ENCODE measurements at places on chromosomes 1 and 21. TPM values are rescaled to one million over a fixed set of nuclear protein-coding genes. Genes with fewer than 3 reads are reported as not detected.

The MAB21L3 gene
- 0.25 TPM for total RNA-seq

The MAEL gene
- 0.14 TPM for total RNA-seq

The TACSTD2 gene
- total RNA-seq, result 1.2 TPM

DNA sequence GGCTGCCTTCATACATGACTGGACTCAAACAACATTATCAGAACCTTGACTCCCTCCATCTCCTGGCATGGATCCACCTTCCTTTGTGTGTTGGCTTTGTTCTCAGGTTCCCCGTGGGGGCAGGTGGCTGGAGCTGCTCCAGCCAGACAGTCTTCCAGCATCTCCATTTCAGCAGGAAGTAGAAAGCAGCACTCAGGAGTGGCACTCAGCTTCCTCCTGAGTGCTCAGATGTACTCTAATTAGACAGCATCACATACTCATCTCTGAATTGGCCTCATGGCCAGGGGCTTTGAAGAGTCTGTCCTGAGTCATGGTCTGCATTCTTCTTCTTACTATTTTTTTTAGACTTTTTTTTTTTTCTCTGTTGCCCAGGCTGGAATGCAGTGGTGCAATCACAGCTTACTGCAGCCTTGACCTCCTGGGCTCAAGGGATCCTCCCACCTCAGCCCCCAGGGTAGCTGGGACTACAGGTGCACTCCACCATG is 27.9 kb downstream of the OVAAL start:
- DNase-seq, result no peak

GRCh38 chr1:101388904-101389546 is 152.2 kb downstream of the S1PR1 start:
- DNase-seq, result no peak

- peak; percentile 48 for DNase-seq
These were observed 11.5 kb upstream of the KCNAB2 start for GRCh38 chr1:6033986-6034749.

- DNase-seq, result no peak
These were observed 18.6 kb downstream of the NTPCR start for GRCh38 chr1:232968965-232969364.

- DNase-seq, result no peak
These were observed 44.0 kb downstream of the CNIH3 start for GRCh38 chr1:224660074-224660473.

GRCh38 chr1:208043691-208044181 is 132.8 kb upstream of the CD34 start:
- no peak for DNase-seq

DNA sequence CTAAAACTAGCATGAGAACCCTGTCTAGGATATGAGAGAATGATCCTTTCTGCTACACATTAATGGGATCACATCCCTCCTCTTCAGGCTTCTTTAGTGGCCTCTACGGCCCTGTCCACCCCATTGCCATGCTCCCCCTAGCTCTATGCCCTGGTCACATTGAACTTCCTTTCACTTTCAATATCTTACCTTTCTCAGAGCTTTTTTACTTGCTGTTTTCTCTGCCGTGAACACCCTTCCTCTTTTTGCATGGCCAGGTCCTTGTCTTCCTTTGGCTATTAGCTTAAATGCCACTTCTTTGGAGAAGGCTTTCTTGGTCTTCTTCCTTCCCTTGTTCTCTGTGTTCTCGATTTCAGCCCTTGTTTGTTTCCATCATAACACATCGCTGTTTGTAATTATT is 97.4 kb downstream of the GIPC2 start:
- no peak for DNase-seq

DNA sequence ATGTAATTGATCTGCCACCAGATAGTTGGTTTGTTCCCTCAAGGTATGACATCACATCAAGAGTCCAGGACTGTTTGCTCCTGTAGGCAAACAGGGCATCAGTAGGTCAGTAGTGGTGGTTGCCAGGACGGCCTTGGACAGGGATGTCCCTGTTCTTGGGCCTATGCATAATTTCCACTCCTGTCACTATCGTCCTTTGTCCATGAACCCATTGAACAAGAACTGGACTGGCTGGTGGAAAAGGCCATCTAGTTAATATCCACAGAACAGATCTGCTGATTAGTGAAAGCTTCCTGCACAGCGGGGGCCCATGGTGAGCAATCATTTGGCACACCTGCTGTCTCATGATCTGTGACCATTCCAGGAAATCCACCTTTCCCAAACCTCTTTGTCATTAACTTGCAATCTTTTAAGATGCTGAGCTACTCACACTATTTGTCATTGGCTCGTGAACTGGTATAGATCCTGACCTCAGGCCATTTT is 12.4 kb upstream of the BSDC1 start:
- DNase-seq, result no peak

All from liver (tissue), 10 donors.